ENCODE measurements at places on chromosomes 7 and 10. TPM values are rescaled to one million over a fixed set of nuclear protein-coding genes. Genes with fewer than 3 reads are reported as not detected.

Gene ABCA13
- 0.10 TPM for polyA plus RNA-seq

Gene C10orf62
- not detected for polyA plus RNA-seq

Gene ANKRD61
- 1.7 TPM for polyA plus RNA-seq

Gene NRF1
- polyA plus RNA-seq: 14.7 TPM

Gene NUTM2E
- 0.67 TPM for polyA plus RNA-seq

Gene SEC31B
- 12.4 TPM for polyA plus RNA-seq

Gene ERVW-1
- polyA plus RNA-seq: 1.8 TPM

Gene EZH2
- polyA plus RNA-seq: 22.0 TPM

Gene ASZ1
- not detected for polyA plus RNA-seq

Gene OR2A1
- polyA plus RNA-seq: 0.19 TPM

Gene FAM171A1
- polyA plus RNA-seq: 28.8 TPM

- no peak for DNase-seq
Measured at GRCh38 chr7:125316466-125316865, 386.8 kb upstream of the POT1 start.

GRCh38 chr7:79406371-79406770, 47.1 kb downstream of the MAGI2 start:
- no peak for DNase-seq

DNA sequence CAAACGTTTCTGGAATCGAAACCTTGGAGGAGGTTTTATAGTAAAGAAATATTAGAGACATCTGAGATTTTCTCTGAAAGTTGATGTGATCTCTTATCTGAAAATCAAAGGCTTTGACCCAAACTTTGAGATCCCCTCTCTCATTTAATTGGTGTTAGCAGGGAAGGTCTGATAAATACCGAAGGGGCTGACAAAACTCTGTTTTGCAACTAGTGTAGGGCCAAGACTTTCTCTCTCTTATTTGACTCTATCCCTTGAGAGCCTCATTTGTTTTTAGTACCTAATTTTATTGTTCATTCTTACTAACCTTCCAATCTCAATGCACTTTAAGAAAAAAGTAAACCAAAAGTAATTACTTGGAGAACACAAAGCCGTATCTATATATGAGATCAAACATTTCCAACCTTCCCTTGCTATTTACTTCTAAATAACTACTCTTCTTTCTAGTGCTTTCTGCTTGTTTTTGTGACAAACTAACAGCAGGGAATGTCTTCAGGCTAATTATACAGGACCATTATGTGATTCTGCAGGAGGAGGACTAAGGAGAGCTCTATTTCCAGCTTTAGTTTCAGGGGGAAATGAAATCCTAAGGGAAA, 33.4 kb upstream of the NPVF start:
- no peak for DNase-seq

DNA sequence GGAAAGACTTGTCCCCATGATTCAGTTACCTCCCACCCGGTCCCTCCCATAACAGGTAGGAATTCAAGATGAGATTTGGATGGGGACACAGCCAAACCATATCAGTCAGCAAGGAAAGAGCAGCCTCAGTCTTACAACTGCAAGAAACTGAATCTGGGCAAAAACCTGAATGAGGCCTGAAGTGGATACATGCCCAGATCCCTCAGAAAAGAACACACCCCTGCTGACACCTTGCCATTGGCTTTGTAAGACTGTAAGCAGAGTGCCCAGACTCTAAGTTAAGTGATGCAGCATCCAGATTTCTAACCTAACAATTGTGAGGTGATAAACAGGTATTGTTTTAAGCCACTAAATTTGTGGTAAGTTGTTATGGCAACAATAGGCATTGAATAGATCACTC, 670.8 kb downstream of the SORCS1 start:
- no peak for DNase-seq

GRCh38 chr10:58723186-58723585, 210.5 kb downstream of the BICC1 start:
- no peak for DNase-seq

DNA sequence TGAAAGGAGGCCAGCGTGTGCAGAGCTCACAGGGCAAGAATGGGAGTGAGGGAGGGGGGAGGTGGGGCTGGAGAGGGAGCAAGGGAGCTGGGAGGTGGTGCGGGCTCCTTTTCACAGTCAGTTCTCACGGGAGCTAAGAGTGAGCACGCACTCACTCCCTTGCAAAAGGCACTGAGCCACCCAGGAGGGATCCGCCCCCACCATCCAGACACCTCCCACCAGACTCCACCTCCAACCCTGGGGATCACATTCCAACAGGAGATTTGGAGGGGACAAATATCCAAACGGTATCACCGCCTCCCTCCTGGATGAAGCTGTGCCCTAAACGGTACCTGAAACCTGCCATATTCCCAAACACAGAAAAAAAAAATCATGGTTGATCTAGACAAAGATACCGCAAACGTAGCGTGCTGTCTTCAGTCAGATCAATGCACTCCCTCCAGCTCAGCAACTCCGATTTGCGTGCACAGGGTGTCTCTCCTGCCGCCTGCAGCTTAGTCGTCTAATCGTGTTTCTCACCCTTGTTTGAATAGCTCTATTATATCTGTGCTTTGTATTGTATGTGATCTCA, 20.3 kb upstream of the PRKAG2 start:
- no peak for DNase-seq

GRCh38 chr7:142528608-142529408, 220.5 kb upstream of the PRSS1 start:
- DNase-seq: no peak

DNA sequence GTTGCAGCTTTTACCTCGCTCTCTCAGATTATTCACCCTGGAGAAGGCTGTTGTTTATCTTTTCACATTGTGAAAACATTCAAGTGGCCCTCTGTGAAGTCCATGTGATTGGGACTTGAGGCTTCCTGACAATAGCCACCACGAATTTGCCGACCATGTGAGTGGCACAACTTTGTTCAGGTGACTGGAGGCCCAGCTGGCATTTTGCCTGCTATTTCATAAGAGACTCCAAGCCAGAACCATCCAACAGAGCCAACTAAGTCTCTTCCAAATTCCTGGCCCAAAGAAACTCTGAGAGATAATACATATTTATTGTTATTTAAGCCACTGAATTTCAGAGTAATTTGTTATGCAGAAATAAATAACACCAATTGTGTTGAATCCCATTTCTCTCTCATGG, 38.2 kb upstream of the CCSER2 start:
- DNase-seq: no peak

DNA sequence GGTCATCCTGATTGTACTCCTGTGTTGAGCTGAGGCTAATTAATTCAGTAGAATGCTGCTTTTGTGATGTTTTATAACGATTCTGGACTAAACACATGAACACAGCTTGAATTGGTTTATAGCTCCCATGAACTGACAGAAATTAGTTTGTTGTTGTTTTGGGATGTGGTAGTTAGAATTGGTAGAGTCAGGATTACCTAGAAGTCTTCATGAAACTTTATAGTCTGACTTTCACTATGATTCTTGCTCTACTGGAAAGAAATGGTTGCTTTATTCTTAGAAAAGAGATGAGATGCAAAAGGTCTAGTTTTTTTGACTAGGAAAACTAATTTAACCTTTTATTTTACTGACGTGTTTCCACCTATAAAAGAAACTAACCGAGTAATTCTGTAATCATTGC, 23.4 kb upstream of the TRUB1 start:
- DNase-seq: no peak

DNA sequence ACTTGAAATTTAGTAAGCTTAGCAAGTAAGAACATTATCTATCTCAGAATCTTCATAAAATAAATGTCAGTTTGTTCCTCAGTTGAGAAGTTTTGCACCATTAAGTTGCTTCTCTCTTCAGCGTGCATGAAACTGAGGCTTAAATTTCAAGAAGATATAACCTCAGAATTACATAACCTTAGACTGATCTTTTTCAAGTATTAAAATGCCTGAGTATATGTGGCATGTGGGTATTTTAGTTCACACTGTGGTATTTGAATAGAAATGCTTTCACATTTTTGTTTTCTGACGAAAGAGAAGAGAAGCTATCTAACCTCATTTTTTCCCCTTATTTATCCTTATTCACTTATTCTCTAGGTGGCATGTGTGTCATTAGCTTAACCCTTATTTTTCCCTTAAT, 104.1 kb downstream of the PHF14 start:
- DNase-seq: no peak

DNA sequence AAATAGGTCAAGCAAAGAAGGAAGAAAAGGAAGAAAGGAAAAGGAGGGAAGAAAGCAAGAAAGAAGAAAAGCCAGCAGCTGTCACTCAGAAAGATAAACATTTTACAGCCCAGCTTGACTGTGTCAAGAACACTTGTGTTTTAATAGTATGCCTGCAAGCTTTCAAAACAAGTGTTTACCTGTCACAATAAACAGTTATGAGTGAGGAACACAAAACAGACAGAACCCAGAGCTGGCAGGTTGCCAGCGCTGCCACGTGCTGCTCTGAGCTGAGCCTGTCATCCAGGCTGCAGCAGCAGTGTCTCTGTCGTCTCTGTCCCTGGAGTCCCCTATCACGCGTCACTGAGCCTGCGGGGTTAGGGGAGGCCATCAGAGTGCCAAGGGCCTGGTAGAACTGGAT, 827.6 kb upstream of the AUTS2 start:
- DNase-seq: peak; percentile 24

- no peak for DNase-seq
Measured at GRCh38 chr10:80459047-80459865, 5.1 kb downstream of the TSPAN14 start.

- DNase-seq: no peak
Measured at GRCh38 chr7:103717574-103717973, 271.6 kb upstream of the SLC26A5 start.

GRCh38 chr10:97328646-97329453, 5.7 kb downstream of the FRAT2 start:
- DNase-seq: no peak

GRCh38 chr7:79787096-79787495, 333.6 kb upstream of the MAGI2 start:
- DNase-seq: no peak

- no peak for DNase-seq
Measured at GRCh38 chr10:75507469-75507868, 76.0 kb downstream of the LRMDA start.

- DNase-seq: no peak
Measured at GRCh38 chr7:103712991-103713778, 267.2 kb upstream of the SLC26A5 start.

- DNase-seq: no peak
Measured at GRCh38 chr10:93697207-93697606, 5.2 kb downstream of the FRA10AC1 start.

DNA sequence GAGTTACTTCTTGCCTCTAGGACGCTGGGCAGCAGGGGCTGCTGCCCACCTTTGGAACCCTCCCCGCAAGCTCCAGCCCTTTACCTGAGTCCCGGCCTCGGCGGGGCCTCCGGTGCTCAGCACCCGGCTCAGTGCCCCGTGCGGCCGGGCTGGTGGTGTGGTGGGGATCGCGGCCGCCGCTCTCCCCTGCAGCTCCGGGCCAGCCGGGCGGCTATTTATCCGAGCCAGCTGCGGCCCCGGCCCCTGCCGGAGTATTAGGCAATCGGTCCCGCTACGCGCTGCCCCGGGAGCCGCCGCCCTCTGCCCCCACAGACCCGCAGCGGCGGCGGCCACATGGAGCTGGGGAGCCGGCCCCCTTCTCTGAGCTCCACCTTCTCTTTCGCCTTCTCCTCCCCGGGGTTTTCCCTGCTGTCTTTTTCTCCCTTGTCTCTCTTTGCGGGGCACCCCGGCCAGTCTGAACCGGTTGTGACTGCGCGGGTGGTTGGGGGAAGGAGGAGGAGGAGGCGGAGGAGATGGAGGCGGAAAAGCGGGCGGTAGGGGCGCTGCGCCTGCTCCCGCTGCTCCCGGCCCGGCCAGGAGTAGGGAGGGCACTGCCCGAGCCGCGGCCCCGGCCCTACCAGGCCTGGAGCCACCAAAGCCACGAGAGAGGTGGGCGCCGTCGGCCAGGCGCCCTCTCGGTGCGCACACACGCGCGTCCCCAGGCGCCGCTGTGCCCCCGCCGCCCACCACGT, at the start of gene SLC16A9:
SLC16A9 (minus strand) TSS at position 456 of the 731 bp plus-strand sequence. CDS start 25,559 bp downstream, outside the sequence.
- DNase-seq: peak; percentile 73

- DNase-seq: no peak
Measured at GRCh38 chr10:10293041-10293440, 724.6 kb upstream of the CELF2 start.

DNA sequence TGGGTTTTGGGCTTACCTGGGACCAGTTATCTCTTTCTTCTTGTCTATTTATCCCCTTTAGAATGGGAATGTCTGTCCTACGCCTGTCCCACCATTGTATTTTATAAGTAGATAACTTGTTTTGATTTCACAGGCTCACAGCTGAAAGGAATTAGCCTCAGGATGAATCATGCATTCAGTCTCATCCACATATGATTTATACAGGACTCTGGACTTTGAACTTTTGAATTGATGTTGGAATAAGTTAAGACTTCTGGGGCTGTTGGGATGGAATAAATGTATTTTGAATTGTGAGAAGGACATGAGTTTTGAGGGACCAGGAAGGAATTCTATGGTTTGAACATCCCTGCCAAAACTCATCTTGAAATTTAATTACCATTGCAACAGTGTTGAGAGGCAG, 112.6 kb downstream of the AMPH start:
- no peak for DNase-seq

DNA sequence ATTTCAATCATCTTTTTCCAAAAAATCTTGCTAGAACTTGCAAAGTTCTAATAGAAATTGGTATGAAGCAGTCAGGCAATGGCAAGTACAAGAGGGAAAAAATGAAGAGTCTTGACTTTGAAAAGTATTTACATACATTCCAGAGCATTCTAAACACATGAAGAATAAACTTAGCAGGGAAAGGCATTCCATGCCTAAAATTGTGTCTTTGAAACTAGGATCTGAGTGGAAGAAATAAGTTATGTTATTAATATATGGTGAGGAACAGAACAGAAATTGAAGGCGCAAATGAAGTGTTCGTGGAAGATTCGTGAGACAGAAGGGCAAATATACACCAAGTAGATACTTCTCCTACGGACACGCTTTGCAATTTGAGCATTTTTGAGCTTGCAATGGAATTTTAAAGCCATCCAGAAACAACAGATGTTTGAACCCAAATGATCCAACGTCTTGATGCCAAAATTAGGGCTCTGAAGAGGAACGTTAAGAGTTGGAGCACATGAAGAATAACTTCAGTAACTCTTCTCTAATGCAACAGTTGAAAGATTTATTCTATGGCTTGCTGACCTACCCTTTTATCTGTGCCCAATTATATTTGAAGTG, 40.6 kb upstream of the SEPTIN7 start:
- no peak for DNase-seq

DNA sequence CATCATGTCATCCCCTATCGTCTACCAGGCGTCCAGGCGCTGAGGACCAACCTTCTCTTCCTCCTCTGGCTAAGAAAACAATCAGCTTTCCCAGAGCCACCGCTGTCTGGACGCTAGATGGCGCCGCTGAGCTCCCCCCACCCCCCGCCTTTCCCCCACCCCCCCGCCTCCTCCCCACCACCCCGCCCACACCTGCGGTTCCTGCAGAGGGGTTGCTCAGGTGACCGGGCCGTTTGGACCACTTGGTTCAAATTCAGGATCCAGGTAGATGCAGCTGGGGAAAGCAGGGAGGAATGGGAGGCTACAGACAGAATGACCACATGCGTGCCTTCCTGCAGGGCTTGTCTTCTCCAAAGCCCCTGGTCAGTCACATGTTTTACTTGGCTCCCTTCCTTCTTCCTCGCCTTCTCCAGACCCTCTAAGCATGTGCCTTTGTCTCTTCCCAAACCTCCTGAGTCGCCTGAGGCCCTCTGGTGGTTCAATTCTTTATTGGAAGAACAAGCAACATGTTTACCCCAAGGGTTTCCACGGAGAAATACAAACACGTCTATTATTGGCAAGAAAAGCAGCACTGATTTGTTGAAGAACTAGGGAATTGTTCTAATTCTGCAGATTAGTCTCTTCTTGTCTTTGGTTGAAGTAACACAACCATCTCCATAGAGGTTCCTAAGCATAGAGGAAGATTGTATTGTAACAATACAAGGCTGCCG, 24.7 kb downstream of the AOC1 start:
- peak; percentile 77 for DNase-seq

Measured in hindlimb muscle (tissue), 1 donor.